Activated CD4-positive, alpha-beta T cell treated with anti-CD3 and anti-CD28 coated beads, Interleukin-2, amount 50 U/mL, for 4 hours (primary cell): ENCODE measurements at places on chromosomes 6 and 20.

DNA sequence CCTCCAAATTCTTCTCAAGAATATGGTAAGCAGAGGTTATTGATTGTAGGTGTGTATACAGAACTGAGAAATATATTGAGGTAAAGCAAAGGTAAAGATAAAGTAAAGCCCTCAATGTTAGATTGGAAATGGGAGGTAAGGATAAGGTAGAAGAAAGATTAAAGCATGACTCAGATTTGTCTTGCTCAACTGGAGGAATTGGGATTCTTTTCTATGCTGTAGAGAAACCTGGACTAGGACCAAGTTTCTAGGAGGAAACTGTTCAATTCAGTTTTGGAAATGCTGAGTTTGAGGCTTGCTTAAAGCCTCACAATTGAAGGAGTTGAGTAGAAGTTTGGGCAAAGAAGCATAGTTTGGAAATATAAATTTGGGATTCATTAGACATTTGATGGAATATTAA is 634.0 kb upstream of the PTCHD4 start:
- no peak for DNase-seq

DNA sequence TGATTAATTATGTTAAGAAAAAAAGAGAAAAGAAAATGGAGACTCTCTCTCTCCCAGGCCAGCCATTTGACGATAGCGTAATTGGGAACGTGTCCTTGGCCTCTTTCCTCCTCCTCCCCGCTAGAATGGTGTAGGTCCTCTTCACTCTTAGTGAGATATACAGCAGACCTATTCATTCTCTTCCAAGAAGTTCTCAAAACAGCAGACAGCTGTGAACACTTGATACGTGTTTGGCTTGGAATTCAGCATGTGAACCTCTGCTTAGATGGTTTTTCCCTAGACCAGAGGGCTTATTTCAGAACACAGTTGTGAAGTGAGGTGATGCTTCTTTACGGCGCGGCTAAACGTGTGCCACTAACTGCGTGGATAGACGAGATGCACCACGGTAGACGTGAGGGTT is 32.6 kb upstream of the TULP4 start:
- DNase-seq, result no peak

DNA sequence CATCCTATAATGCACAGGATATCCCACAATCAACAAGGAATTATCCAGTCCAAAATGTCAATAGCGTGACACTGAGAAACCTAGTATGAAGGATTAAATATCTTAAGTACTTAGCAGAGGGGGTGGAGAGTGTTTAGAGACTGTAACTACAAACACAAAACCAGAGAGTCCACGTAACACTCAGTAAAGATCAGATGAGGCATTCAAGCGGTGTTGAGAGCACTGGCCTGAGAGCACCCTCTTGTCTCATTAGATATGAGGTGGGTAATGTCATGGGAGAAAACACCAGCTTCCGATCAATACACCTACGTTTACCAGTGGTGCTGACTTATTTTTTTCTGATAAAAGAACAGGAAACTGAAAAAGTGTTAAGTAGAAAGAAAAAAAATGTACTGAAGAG is 2.3 kb downstream of the FAM184A start:
- peak; percentile 26 for DNase-seq

DNA sequence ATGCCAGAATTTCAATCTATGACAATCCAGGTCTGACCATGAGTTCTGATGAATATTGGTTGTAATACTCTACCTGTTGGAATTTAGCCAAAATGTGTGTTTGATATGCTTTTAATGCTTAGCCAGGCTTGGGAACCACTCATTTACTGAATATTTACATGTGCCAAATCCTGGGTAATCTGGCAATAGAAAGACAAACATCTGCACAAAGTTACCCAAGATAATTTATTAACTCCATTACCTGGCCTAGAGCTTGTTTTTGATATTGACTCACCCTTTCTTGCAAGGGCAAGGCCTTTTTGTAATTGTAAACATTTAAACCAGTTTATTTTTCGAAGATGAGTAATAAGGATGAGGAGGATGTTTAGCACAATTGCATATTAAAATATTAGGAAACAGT is 13.5 kb upstream of the CD2AP start:
- no peak for DNase-seq

- DNase-seq, result no peak
Measured at GRCh38 chr20:29873946-29874345, 1383.5 kb upstream of the DEFB115 start.

GRCh38 chr6:166488076-166488685 is 98.3 kb downstream of the RAMACL start:
- peak; percentile 73 for DNase-seq

GRCh38 chr6:74167976-74168375 is 472.0 kb downstream of the CD109 start:
- no peak for DNase-seq

- DNase-seq, result no peak
Measured at GRCh38 chr20:3318226-3318884, 79.4 kb upstream of the SLC4A11 start.

- no peak for DNase-seq
Measured at GRCh38 chr20:51979226-51979625, 176.9 kb upstream of the SALL4 start.

DNA sequence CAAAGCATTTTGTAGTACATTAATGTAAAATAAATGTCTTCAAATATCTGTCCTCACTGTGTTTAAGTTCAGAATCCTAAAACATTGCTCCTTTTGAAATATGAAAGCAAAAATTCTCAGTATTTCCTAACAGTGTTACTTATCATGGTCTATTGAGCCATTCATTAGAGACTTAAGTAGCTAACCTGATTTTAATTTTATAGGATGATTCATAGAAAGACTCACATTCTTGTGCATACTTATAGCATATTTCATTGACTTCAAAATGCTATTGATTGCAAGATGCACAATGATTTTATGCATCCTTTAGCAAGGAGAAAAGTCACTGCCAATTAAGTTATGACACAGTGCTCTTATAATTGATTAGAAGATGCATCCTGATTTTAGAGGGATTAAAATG is 85.7 kb downstream of the HIVEP1 start:
- DNase-seq, result no peak

- no peak for DNase-seq
Measured at GRCh38 chr20:22801528-22801927, 217.2 kb upstream of the FOXA2 start.

GRCh38 chr6:70823651-70824050 is 133.2 kb downstream of the B3GAT2 start:
- DNase-seq, result no peak

DNA sequence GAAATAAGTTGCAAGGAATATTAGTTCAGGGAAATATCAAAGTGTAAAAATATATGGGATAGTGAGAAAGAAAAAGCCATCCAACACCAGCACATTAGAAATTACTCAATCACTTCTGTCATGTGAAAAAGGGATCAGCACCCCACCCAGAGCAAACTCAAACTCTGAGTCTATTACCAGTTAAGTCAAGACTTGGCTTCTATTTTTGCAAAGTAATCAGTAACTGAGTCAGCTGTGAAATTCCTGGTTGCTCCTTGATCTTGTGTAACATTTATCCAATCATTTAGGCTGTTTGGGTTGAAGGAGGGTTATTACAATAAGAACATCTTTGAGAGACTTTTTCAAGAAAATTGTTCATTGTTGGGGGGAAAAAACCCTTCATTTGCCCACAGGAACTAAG is 51.2 kb downstream of the SLC22A23 start:
- DNase-seq, result no peak

- no peak for DNase-seq
Measured at GRCh38 chr6:47106721-47107197, 64.6 kb upstream of the ADGRF1 start.

GRCh38 chr6:17870300-17871188 is 116.9 kb downstream of the KIF13A start:
- DNase-seq, result no peak

- DNase-seq, result no peak
Measured at GRCh38 chr6:12331951-12332749, 42.0 kb downstream of the EDN1 start.

- DNase-seq, result no peak
Measured at GRCh38 chr6:7680393-7681075, 45.4 kb upstream of the BMP6 start.

DNA sequence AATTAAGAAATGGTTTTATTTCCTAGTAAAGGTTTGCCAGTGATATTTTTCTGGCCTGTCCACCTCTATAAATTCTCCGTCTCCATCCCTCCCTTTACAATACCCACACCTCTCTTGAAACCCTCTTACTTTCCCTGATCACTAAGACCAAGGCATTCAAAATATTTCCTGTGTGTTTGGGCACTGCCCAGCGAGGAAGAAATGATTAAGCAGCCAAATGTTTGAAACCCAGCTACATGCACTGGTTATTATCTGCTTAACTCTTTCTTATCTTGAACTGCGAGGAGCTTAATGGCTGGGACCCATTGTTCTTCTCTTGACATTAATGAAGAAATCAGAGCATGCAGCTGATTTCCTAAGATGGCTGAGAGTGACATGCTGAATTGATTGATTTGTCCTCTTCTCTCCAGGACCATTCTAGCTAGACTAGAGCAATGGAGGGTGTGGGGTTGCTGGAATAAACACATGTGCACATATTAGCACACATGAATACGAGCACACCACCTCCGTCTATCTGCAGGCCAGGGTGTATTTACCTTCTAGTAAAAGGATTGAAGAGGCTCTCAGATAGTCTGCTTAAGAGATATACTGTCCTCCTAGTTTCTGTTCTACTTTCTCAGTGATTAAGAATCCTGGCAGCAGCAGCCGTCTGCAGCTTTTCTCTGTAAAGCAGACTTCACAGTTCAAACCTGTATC is 46.1 kb upstream of the PRDM1 start:
- DNase-seq, result no peak

DNA sequence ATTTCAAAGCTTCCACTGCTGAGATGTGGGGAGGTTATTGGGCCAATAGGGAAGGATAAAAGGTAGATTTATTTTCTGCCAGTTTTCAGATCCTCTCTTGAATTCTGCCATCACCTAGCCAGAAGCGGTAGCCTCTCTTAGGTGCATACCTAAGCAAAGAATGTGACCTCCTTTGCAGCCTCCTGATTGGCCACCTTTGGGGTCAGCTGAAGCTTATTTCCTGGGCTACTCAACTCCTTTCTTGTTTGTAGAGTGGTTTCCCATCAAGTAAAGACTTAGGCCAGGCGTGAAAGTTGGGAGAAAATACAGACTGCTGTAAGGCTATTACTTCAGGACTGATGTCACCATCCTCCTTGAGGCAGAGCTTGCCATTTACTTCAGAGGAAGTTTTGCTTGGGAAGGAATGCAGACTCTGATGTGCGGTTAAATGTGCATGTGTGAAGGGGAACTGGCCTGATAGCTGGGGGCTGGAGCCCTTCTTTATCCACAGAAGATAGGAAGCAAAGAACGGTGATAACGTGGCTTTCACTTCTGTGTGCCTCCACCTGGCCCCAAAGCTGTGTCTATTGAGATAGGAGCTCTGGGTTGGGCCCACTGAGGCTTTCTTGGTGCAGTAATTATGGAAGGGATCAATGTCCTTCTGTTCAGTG is 70.1 kb downstream of the TRMT11 start:
- no peak for DNase-seq

GRCh38 chr6:106090001-106090400 is 3.9 kb downstream of the PRDM1 start:
- DNase-seq, result no peak

- DNase-seq, result no peak
Measured at GRCh38 chr6:160027931-160028330, 59.0 kb downstream of the IGF2R start.

- DNase-seq, result no peak
Measured at GRCh38 chr6:90100059-90100665, 196.5 kb downstream of the BACH2 start.

DNA sequence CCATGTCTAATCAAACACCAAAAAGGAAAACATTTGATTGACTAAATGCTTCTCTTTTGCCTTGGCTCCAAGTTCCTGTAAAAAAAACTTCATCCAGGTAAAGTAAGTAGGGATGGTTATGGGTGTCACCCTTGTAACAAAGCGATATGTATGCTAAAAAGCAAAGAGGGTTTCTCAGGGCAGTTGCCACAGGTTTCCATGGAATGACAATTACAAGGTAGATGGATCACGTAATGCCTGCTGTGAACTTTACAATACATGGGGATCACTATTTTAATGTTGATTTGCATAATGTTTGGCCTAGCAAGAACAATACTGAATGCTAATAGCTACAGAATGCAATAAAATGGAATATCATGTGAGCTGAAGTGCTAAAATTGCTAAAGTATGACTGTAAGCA is 2.9 kb upstream of the BMP2 start:
- no peak for DNase-seq

DNA sequence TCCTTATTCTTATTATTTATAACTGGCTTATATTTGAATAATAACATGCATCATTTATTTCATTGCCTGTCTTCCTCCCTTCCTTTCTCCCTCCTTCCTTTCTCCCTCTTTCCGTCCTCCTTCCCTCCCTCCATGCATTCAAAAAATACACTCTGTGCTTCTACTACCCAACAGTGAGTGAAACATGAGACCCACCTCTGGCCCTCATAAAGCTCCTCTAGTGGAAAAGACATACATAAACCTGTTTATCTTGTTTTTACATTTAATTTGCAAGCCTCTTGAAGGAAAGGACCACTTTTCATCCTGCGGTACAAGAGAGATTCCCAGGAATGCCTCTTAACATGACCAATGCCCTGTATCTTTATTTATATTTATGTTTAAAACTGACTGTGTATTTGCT is 21.8 kb upstream of the ISM1 start:
- no peak for DNase-seq

DNA sequence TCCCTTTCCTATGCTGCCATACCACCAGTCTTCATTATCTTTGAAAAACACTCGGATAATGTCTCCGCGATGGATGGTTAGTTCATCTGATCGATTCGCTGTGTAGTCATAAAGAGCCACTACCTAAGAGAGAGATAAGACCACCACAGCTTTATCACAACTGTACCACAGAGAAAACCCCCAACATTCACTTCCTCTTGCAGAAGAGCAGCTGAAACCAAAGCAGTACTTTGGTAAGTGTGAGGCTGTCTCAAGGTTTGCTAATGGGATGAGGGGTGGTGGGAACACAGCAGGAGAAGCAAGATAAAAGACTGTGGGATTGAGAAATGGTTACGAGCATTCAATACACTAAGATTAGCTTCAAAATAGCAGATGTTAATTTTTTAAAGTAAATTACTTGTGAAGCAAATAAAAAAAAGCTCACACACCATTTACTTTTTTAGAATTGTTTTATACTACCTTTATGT is 142.1 kb downstream of the MYB start:
- no peak for DNase-seq

DNA sequence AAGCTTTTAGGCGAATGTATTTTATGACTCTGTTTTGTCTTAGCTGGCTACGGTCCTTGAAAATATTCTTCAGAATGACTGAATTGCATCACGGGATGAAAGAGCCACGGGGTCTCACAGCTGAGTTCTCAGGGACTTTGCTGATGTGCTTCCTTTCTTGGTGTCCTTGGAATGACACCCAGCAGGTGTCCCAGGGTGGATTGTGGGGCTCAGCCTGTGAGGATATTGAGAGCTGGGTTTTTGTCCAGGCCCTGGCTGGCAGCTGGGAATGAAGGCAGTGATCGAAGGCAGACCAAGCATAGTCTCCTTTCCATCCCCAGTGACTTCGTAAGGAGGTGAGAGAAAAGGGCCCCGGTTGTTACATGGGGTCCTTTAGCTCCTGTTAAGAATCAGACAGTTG is 18.8 kb upstream of the MAPK13 start:
- no peak for DNase-seq
